ENCODE measurements at places on chromosomes 3 and 15. TPM values are rescaled to one million over a fixed set of nuclear protein-coding genes. Genes with fewer than 3 reads are reported as not detected.

Gene MOBP
- not detected for total RNA-seq

Gene HRG
- total RNA-seq, result not detected

Gene ZBTB47
- total RNA-seq, result 82.3 TPM

DNA sequence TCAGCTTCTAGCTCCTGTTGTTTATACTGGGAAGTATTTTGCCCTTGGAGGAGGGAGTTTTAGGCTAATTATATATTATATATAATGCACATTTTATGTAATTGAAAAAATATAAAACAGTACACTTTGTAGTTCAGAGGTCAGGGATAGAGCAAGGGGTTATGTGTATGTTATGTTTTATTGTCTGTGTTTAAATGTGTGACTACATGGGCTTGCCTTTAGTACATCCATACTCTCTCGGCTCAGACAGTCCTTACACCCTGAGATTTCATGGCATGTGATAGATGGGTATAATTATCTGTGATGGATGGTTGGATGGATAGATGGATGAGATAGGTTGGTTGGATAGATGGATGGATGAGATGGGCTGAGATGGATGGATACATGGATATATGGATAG is 17.4 kb upstream of the ST3GAL6 start:
- DNase-seq, result no peak

DNA sequence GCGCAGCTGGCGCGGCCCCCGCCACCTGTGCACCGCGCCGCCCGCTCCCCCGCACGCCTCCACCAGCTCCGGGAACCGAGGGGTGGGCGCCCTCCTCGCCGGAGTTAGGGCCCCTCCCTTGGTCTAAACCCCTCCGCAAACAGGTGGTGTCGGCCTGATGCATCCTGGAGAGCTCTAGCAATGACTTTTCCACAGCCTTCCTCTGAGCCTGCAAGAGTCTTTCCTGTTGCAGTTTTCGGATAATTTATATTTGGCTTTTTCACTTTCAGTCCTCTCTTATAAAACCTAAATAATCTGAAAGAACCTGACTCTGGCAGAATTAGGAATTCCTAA is 334 bp upstream of the IGSF11 start:
- no peak for DNase-seq

Gene PHC3
- total RNA-seq, result 40.3 TPM

GRCh38 chr3:155283092-155284056 is 10.1 kb downstream of the STRIT1 start:
- no peak for DNase-seq

Gene GOLGA6L4
- 1.0 TPM for total RNA-seq

GRCh38 chr3:140122183-140122582 is 187.2 kb downstream of the CLSTN2 start:
- DNase-seq, result no peak

Gene GPR87
- total RNA-seq, result not detected

- no peak for DNase-seq
Measured at GRCh38 chr3:26653811-26654425, 31.3 kb downstream of the LRRC3B start.

DNA sequence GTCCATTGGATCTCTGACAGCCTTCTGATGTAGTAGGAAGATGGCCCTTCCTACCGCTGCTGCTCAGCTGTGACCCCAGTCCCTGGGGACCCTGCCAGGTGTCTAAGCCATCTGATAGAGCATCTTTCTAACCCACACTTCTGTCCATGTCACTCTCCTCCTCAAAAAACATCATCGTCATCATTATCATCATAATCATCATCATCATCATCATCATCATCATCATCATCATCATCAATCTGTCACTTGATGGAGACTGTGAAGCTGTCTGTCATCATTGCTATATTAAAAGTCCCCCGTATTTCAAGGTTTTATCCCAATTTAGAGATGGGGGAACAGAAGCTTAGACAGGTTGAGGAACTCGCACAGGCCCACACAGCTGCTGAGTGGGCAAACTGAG is 75.1 kb upstream of the SLC6A11 start:
- DNase-seq, result no peak

GRCh38 chr3:148922467-148922866 is 57.4 kb downstream of the CPA3 start:
- no peak for DNase-seq

DNA sequence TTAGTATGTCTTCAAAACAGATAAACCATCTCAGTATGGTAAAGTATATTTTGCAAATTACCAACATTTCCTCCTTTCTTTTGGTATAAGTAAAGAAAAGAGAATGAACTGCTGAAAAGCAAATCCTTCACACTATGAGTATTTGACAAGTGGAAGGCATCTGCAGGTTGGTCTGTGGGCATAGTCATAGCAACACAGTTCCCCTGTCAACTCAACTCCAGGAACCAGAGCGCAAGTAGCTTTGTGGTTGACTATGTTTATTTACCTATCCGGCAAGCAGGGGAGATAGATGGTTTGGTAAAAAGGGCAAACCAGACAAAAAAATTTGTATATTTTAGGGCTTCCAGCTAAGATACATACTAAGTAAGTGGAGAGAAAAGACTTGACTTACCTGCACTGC is 88.3 kb upstream of the PPIB start:
- no peak for DNase-seq

GRCh38 chr3:108838436-108838835 is 15.8 kb downstream of the TRAT1 start:
- no peak for DNase-seq

Gene CFAP44
- 3.2 TPM for total RNA-seq
